ENCODE measurements at places on chromosomes 5 and 9.

- DNase-seq: no peak
Observed at GRCh38 chr5:170508660-170509347, 5.0 kb downstream of the KCNIP1 start.

- DNase-seq: no peak
Observed at GRCh38 chr9:742104-742503, 99.4 kb upstream of the DMRT1 start.

GRCh38 chr5:157046041-157046440 lies 12.9 kb downstream of the HAVCR1 start:
- no peak for DNase-seq

GRCh38 chr9:132731230-132731629 lies 61.0 kb downstream of the GTF3C4 start:
- no peak for DNase-seq

GRCh38 chr9:113636165-113636564 lies 172.6 kb downstream of the RGS3 start:
- no peak for DNase-seq

DNA sequence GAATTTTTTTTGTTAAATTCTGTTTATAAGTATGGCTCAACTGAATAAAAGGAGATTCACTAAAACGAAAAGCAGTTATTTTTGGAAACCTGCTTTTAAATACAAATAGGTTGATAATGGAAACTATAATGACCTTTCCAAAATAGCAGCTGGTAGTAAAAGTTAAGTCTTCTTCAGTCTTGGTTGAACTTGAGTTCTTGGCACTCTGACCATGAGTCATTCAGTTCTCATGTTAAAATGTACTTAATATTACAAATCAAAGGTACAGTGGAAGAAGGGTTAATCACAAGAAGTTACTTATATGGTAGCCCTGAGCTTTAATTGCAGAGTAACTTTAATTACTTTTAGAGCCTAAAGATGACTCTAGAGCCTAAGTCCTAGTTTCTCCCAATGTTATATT lies 62.1 kb downstream of the KLF9 start:
- no peak for DNase-seq

GRCh38 chr5:168706655-168707069 lies 127.5 kb upstream of the PANK3 start:
- DNase-seq: no peak

DNA sequence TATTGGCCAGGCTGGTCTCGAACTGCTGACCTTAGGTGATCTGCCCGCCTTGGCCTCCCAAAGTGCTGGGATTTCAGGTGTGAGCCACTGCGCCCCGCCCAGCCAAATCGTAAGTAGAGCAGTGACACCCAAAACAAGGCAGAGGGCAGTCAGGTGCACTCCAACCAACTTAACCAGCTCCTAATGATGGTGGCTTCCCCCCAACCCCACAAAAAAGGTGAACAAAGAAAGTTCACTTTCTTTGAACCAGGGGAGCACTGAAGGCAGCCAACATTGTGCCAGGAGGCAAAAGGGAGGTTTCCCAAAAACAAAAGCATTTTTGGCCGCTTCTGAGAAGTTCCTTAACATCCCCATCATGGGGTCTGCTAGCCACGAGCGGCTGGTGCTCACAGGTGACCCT lies 9.6 kb downstream of the GMCL2 start:
- no peak for DNase-seq

DNA sequence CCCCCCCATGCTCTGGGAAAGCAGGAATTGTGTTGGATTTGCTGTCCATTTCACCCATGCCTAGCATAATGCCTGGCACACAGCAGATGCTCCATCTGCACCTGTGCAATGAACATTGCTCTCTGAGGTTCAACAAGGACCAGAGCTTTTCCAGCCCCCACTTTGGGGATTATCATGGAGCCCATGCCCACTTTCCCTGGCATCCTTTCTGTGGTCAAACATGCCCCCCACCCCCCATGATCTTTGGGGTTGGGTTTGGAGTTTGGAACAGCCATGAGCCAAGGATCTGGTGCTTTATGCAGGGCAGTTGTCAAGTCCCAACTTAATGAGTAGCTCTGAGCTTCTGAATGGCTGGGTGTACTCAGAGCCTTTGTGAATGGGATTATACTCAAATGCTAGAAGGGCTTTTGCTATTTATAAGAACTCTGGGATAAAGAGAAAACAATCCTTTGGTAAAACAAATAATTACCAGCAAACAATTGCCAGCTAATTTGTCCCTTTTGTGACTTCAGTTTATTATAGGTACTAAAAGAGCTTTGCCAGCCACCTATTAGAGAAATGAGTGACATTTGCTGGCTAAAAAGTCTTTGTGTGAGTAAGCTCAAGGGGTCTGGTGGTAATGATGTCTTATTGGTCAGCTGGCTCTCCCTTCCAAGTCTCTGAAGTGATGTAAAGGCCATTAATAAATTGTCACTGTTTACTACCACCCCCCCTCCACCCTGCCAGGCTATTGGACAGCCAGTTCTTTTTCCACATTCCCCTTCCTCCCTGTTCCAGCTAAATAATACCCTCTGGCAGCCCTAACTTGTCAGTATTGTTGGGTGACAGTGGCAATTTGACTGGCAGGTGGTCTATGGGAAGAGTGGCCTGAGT lies 182.3 kb downstream of the MACROH2A1 start:
- no peak for DNase-seq

DNA sequence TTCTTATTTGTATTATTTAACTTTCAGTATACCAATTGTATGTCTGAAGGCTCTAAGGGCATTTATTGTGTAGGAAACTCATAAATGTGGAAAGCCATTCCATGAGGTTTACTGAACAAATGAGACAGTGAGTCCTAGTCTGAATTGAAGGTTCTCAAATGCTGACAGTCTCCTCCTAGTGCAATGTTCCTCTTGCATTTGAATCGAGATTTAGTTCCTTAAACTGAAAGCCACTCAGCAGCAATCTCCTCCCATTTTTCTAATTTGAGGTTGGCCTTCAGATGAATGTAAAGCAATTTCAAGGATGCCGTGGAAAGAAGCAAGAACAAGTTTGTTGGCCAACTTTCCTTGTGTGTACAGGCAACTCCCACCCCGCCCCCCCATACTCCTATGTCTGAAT lies 493.2 kb upstream of the KLF4 start:
- DNase-seq: no peak

DNA sequence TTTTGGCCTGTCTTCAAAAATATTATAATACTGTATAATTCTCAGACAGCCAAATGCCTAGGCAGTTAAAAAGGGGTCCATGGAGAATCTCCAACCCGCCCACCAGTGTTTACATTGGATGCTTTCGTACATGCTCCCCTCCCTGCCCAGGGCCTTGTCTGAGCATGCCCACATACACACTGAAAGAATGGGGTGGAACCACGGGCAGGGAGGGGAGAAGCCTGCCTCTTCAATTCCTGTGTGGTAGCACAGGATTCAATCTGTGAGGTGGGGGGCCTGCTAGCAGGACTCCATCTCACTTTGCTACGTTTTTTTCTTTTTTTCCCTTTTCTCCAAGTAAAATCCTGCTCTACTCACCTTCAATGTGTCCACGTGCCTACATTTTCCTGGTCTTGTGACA lies 314.7 kb upstream of the GRAMD2B start:
- no peak for DNase-seq

DNA sequence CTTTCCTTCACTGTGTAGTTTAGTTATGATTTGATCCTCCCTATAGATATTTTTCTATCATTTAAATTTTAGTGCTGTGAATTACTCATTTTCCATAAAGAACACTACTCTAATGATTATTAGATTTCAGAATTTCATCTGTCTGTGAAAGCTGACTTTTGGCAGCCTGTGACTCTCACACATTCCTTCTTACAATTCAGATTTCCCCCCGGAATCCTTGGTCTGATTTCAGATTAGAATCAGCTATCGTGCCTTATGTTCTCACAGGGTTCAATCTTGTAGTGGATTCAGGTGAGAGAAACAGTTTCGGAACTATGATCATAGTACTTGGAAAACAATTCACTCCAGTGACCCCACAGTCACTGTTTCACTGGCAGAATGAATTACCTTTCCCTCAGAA lies 26.2 kb downstream of the ZNF474 start:
- DNase-seq: no peak

DNA sequence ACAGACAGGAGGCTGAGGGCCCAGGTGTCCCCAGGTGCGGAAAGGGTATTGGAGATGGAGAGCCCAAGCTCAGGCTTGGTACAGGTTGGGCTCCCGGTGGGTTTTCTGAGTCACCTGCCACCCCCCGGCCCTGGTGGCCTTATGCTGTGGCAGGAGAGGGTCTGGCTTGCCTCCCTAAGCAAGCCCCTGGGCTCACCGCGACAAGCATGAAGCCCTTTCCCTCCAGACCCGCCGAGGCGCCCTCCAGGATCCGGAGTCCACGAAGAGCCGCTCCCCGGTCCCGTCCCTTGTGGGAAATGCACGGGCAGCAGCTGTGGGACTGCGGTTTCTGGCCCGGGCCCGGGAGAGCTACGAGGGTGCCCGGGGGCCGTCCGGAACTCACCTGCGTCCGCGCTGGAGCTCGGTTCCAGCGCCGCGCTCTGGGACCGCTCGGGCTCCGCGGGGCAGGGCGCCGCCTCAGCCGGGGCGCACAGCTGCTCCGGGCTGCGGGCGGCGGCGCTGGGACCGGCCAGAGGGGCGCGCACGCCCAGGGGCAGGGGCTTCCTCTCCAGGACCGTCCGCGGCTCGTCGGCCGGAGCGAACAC lies 757 bp downstream of the SAPCD2 start:
- no peak for DNase-seq

DNA sequence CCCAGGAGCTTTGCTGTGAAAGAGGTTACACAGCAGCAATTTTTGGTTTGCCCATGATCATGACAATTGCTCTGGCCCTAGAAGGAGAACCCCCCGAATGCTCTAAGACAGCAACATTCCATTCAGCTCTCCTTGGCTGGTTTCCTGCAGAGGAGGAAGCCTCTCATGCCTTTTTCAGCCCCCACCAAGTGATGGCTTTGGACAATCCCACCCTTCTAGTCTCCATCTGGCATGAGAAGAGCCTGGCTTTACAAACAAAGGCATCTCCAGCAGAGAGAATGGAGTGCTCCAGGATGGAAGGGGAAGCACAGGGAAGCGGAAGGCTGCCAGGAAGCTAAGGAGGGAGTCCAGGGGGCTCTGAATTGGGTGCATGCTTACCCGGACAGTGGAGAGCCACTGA lies 98.4 kb downstream of the CRB2 start:
- no peak for DNase-seq

DNA sequence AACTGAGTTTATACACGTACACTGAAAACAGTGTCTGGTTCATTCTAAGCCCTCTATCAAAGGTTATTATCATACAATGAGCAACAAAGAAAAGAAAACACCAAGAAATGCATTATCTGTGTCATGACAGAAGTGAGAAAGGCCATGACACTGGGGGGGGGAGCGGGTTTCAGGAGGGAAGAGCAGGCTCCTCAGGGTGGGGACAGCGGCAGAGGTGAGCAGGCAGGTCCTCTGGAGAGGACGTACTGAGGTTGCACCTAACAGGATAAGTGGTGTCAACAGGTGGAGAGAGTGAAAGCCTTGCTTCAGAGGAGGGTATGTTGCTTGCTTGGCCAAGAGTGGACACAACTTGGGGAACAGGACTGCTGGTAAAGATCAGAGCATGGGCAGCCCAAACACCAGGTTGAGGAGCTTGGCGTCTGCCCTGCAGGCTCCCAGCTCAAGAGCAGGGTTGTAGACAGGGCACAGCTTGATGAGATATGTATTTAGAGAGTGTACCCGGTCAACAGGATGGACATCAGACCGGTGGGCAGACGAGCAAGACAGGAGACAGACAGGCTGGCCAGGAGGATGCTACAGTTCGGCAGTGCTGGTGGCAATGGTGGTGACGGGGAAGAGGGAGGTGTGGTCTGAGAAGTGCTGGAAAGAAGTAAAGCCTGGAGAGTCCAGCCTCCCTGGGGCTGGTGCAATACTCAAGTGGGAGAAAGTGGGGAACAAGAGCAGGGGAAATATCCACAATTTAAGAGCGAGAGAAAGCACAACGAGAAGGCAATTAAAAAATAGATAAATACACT lies 10.3 kb downstream of the WHRN start:
- no peak for DNase-seq

GRCh38 chr9:105355781-105356180 lies 92.1 kb upstream of the FSD1L start:
- no peak for DNase-seq

- DNase-seq: no peak
Observed at GRCh38 chr9:125536167-125536772, 170.7 kb downstream of the MAPKAP1 start.

- no peak for DNase-seq
Observed at GRCh38 chr5:148978370-148979082, 84.3 kb downstream of the SH3TC2 start.

DNA sequence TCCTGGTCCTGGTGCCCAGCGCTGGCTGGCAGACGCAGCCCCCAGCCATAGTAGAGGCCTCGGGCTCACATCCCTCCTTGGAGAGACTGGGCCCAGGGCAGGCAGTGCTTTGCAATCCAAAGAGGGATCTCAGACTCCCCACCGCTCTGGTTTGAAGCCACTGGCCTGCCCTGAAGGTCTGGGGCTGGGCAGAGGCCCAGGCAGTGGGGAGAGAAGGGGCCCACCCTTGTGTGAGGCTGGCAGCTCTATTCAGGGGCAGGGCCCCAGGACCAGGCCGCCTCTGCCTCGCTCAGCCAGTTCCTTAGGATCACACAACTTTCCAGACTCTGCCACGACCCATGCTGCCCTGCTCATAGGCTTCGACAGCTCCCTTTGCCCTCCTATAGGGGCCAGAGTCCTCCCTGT lies 10.7 kb upstream of the SEC16A start:
- DNase-seq: no peak

DNA sequence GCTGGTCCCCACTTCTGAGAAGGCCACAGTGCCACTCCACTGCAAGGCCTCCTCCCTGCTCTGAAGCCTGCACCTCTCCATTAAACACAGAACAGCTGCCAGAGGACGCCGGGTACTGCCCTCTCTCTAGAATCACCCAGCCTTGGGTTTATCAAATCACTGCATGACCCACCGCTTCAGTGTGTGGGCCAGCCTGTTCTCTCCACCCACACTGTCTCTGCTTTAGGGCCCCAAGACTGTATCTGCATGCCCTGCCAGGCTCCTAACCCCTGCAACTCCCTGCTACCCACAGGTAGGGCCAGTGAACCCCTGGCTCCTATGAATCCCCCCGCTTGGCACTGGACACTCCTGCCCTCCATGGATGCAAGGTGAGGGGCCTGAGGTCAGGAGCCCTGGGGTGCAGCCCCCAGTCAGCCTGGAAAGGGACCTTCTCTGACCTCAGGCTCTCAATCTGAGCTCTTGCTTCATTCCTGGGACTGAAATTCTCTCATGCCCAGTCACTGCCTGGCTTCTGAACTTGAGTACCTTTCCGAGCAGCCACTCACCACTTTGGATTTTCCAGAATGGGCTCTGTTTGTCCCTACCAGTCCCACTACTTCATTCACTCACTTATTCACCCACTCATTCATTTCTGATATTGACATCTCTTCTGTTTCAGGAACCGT lies 206.3 kb downstream of the GABBR2 start:
- DNase-seq: no peak
